ENCODE measurements at places on chromosomes 5 and 9. TPM values are rescaled to one million over a fixed set of nuclear protein-coding genes. Genes with fewer than 3 reads are reported as not detected.

The PCDHGC4 gene
- total RNA-seq: 87.3 TPM

The SAXO1 gene
- total RNA-seq: under 0.01 TPM

The TXNDC15 gene
- 74.5 TPM for total RNA-seq

The C5orf52 gene
- total RNA-seq: not detected

The IFNA21 gene
- not detected for total RNA-seq

The FGF18 gene
- total RNA-seq: under 0.01 TPM

The ANGPTL2 gene
- total RNA-seq: 3.7 TPM

The OLFM1 gene
- total RNA-seq: 75.5 TPM

The LYRM7 gene
- total RNA-seq: 20.2 TPM

The CLTB gene
- total RNA-seq: 42.3 TPM

The BTNL3 gene
- total RNA-seq: not detected

The UBE2B gene
- 48.4 TPM for total RNA-seq

The IFNK gene
- not detected for total RNA-seq

The LCN2 gene
- 0.25 TPM for total RNA-seq

The IL12B gene
- not detected for total RNA-seq

The HCN1 gene
- 14.0 TPM for total RNA-seq

The NUTM2G gene
- not detected for total RNA-seq

The SLCO6A1 gene
- 0.25 TPM for total RNA-seq

The TSSK1B gene
- total RNA-seq: not detected

The ADAMTSL1 gene
- 15.7 TPM for total RNA-seq

The STPG3 gene
- not detected for total RNA-seq

The PCSK1 gene
- 1.2 TPM for total RNA-seq

The BHMT gene
- 0.25 TPM for total RNA-seq

The FOXD1 gene
- total RNA-seq: 0.98 TPM

The PDE4D gene
- 143 TPM for total RNA-seq

The DPP7 gene
- 18.7 TPM for total RNA-seq

The FAM221B gene
- not detected for total RNA-seq

The PSD2 gene
- 31.2 TPM for total RNA-seq

The DPYSL3 gene
- total RNA-seq: 925 TPM

The RGS7BP gene
- total RNA-seq: 7.6 TPM

The TMEM141 gene
- total RNA-seq: 8.9 TPM

The TRIM36 gene
- total RNA-seq: 79.2 TPM

The GTF3C5 gene
- total RNA-seq: 23.8 TPM
